ENCODE measurements at places on chromosomes 7 and 10.

- no peak for DNase-seq
These were observed 7.7 kb downstream of the ASB10 start for GRCh38 chr7:151179287-151179860.

DNA sequence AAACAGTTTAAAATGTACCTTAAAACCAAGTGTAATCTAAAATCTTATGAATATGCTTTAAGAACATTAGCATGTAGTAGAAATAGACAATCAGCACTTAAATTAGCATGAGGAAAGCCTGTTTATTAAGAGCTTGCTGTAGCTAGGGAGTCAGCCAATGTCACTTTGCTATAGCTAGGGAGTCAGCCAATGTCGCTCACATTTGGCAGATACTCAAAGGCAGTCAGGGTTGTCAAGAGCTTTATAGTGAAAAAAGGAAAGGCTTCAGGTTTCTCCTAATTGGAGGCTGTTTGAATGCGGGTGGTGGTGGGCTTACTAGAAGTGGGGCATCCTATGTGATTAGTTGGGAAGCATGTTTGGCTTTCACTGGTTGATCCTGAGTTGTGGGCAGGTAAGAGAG lies 226.2 kb upstream of the DGKB start:
- DNase-seq, result no peak

DNA sequence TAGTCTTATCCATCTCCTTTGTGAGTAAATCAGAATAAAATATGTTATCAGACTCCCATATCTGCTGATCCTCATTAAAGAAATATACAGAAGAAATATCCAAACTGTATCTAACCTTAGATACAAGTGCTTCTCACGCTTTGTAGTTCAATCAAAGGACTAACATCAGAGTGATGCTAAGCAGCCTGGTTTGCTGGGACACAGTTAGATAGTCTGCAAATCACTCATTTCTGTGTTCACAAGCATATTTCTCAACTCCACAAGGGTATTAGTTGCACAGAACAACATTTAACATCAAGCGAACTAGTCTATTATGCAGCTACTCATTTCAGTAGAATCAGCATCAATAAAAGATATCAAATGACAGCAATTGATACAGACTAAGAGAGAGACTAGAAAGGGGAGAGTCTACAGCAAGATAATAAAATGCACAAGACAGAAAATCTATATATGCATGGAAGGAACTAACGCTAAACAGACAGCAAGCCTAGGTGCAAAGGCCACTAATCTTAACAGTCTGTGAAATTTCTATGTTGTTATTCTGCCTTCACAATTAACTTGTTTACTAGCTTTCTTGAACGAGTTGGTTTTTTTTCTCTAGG lies 30.0 kb downstream of the DNAJC12 start:
- DNase-seq, result no peak

DNA sequence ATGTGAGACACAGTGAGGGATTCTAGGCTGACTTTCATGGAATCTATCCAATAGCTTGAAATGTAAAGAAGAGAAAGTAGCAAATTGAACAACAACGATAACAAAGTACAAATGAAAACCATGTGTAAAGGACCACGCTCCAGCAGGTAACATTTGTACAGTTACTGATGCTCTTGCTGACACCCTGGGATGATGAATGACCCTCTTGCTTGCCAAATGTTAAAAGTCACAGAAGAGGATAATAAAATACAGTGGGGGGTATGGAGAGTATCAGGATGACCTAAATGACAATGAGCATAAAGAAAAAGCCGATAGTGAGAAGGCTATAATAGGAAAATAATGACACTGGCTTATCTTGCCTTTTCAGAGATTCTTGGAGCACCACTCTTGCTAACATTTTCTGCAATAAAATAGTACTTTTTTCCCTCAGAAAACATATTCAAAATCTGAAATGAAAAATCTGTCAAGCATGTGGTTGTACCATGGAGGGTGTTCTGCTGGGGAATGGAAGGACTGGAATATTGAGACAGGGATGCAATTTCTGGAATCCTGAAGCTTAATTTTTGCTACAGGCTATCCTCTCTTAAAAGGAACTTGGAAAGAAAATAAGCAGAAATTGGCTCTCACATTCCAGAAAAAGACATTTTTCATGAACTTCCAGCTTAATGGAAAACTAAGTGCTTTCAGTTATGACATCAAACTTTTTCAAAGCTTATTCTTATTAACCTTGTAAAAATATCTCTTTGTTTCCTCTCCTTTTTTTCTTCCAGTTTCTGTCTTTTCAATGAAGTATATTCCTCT lies 303.2 kb upstream of the GHITM start:
- no peak for DNase-seq

- no peak for DNase-seq
These were observed 86.6 kb upstream of the C7orf33 start for GRCh38 chr7:148503900-148504487.
